A172 (cell line): ENCODE measurements at places on chromosomes 7 and 10.

DNA sequence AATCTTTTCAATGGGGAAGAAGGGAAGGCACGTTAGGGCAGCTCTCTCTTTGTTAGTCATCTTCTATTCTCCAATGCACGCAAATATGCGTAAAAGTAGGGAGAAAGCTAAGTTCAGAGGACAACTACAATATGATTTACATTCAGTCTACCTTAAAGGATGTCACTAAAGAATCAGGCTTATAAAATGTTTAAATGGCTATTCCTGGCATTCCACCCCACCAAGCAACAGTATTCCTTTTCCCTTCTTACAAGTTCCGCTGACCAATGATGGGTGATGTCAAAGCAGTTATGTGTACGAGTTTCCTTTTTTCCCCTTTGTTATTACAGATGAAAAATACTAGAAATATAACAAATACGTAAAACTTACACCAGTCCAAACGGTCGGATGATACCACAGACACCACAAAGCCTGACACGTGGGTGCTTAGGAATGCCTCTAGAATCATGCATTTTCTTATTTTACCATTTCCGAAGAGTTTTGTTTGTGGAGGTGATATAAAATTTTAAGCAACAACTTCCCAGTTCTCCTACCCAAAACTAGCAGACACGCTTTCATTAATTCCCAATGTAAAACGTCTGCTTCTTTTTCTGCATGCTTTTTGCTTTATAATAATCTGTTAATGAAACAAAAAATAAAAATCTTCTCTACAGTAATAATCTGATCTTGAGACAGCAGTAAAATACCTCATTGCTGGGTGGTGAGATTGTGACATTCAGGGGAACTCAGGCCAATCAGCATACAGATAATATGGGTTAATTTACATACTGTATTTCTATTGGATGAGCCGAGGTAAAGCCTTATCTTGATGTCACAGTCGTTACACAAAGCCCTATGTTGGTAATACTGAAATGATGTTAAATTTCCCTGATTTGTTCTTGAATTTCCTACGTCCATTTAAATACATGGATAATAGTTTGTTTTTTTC, 708 bp upstream of the GPR85 start:
- peak; percentile 89 for DNase-seq

DNA sequence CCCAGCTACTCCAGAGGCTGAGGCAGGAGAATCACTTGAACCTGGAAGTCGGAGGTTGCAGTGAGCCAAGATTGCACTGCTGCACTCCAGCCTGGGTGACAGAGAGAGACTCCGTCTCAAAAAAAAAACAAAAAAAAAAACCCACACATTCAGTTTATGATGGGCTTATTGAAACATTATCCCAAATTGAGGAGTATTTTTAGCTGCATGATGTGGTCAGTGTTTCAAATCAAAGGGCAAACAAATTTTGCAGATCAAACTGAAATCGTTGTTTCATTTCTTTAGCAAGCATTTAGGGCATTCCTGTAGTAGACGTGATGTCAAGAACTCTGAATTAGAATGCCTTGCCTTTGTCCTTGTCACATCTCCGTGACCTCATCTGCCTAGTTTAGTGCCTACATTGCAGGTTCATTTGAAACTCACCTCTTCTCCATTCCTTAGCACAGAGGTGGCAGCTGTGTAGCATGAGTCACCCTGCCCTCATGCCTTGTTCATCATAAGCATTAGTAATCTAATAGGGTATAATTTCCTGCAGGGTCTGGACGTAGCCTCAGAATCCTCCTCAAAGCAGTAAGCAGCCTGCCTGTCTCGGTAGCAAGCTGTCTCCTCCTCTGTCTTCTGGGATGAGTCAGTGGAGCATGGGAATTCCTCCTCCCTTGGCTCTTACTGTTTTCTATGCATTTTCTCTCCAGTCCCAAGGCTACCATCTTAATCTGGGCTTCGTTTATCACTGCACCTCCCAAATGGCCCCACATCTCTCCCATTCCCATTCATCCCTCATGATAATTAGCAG, 73.8 kb downstream of the CUL1 start:
- DNase-seq, result peak; percentile 97

DNA sequence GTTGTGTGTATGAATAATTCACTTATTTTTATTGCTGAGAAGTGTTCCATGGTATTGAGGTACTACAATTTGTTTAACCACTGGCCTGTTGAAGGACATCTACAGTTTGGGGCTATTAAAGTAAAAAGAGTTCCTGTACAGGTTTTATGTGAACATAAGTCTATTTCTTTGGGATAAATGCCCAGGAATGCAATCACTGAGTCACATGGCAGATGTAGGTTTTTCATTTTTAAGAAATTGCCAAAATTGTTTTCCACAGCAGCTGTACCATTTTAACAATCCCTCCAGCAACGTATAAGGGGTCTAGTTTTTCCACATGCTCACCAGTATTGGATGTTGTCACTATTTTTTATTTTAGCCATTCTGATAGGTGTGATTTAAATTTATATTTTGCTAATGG, 243.9 kb downstream of the TNS3 start:
- no peak for DNase-seq

DNA sequence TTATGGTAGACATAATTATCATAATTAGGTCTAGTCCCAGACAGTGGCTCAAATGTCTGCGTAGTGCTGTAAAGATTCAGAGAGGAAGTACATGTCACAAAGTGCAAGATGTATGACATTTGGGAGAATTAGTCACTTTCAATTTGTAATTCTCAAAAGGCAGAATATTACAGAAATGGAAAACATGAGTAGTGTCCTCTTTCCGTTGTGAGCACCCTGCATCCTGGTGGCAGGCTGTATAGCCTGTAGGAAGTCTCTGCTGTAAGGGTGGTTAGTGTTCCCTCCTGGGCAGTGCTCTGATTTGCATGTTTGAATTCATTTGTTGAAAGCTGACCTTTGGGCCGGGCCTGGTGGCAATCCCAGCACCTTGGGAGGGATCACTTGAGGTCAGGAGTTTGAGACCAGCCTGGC, 17.0 kb downstream of the CDK14 start:
- peak; percentile 82 for DNase-seq

- no peak for DNase-seq
Measured at GRCh38 chr7:82162289-82162688, 281.3 kb downstream of the CACNA2D1 start.

- peak; percentile 11 for DNase-seq
Measured at GRCh38 chr10:114453576-114453975, 49.3 kb upstream of the AFAP1L2 start.

- no peak for DNase-seq
Measured at GRCh38 chr7:102843850-102844249, 69.0 kb upstream of the LRRC17 start.

GRCh38 chr7:80450621-80451308, 61.1 kb downstream of the GNAT3 start:
- DNase-seq, result no peak

GRCh38 chr7:104883718-104884452, 130.1 kb upstream of the KMT2E start:
- DNase-seq, result peak; percentile 81

DNA sequence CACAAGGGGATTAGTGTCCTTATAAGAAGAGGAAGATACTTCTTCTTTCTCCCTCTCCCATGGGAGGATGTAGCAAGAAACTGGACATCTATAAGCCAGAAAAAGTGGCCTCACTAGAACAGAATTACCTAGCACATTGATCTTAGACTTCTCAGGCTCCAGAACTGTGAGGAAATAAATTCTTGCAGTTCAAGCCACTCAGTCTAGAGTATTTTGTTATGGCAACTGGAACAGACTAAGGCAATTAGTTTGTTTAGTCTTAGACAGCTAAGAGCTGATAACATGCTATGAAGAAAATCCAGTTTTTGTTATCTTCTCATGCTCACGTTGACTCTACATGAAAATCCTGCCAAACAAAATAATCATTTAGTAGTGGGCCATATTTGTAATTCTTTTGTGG, 627.6 kb upstream of the PHF14 start:
- DNase-seq, result no peak

GRCh38 chr10:35246770-35247343, 89.5 kb upstream of the CCNY start:
- no peak for DNase-seq

DNA sequence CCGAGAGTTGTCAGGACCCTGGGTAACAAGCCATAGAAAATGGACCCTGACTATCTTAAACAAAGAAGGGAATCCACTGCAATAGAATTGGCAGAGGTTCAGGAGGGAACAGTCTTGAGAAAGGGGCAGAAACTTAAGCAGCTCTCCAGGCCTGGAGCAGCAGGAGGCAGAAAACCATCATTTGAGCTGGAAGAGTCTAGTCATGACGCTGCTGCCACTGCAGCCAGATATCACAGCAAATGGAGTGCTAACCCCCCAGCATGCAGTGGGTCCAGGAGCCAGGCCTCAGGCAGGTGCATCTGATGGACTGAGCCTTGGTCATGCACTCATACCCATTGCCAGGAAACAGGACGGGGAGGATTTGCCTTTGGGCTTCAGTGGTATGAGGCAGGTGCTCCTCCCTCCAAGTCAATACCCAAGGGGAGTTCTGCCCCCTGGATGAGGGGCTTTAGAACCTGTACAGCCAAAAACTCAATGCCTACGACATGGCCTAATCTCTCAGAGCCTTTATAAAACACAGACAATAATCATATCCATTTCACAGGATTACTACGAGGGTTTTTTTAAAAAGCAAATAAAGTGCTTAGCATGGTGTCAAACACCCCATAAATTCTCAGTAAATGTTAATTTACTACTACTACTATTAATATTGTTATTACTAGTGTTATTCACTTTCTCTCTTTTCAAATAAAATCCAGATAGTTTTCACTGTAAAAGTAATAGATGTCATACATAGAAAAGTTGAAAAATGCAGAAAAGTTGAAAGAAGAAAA, 30.7 kb downstream of the DUSP5 start:
- DNase-seq, result no peak

DNA sequence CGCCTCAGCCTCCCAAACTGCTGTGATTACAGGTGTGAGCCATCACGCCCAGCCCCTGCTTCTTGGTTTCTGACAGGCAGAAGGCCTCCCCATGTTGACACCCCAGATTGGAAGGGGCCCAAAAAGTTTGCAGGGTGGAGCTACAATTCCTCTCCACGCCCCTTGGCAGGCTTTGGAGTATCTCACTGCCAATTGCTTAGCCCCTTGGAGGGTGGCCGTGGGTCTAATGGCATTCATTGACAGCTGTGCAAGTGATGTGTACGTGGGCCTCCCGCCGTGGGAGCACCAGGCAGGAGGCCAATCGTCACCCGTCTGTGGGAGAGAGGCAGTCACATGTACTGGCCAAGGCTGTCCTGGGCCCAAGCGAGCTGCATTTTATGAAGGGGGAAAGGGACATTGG, 73.7 kb upstream of the PPIF start:
- no peak for DNase-seq

DNA sequence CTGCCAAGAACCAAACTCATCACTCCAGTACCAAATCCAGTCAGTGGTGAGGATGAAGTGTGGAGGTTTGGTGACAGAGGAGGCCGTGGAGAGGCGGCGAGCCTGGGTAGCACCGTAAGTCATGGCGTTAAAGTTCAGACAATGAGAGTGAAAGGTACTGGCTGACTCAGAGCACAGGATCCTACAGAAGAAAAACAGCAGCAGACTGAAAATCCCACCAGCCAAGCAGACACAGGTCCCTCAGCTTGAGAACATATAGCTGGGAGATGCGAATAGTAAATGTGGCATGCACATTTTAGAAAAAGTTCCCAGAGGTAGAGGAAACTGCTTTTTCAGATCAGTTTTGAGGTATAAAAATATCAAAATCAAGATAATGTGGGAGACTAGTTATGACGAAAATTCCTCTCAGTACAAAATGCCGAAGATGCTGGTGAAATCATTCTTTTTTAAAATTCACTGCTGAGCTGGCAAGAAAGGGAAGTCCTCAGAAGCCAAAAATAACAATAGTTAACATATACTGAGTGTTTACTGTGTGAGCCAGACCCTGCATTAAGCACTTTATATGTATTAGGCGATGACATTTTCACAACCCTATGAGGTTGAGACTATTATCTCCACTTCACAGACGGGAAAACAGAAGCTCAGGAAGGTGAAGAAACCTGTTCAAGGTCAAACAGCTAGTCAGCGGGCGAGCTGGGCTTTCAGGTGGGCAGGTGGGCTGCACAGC, 20.9 kb downstream of the PARP12 start:
- DNase-seq, result no peak

DNA sequence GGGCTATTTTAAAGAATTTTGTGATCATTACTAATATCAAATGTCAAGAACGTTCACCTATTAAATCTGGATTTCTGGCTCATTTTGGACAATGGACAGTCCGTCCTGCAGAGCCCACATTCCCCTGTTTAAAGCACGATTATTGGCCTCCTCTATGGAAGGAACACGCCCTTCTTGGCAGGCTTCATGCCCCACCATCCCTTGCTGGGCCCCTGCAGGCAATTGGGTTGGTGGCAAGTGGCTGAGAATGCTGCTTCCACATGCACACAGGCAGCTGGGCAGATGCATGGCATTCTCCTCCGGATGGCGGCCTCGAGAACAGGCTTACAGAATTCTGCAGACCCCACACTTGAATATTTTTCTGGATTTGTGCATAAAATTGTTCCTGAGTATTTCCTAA, 305.8 kb upstream of the MKI67 start:
- DNase-seq, result no peak

- DNase-seq, result no peak
Measured at GRCh38 chr10:94105226-94105625, 111.5 kb downstream of the PLCE1 start.

DNA sequence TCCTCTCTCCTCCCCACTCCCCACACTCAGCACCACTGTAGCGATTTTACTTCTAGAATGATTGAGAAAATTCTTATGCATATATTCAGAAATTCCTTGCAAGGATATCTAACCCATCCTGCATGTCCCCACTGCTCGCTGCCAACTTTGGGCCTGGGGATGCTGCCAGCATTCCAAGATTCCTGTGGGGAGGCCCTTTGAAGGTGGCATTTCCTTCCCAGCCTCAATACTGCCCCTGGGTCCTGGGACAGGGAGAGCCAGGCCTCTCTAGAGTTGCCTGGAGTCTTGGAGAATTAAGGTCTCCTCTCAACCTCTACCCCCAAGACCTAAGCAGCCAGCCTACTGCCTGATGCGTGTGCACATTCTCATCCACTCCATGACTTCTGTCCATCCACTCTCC, 303.5 kb downstream of the NEBL start:
- DNase-seq, result peak; percentile 30

DNA sequence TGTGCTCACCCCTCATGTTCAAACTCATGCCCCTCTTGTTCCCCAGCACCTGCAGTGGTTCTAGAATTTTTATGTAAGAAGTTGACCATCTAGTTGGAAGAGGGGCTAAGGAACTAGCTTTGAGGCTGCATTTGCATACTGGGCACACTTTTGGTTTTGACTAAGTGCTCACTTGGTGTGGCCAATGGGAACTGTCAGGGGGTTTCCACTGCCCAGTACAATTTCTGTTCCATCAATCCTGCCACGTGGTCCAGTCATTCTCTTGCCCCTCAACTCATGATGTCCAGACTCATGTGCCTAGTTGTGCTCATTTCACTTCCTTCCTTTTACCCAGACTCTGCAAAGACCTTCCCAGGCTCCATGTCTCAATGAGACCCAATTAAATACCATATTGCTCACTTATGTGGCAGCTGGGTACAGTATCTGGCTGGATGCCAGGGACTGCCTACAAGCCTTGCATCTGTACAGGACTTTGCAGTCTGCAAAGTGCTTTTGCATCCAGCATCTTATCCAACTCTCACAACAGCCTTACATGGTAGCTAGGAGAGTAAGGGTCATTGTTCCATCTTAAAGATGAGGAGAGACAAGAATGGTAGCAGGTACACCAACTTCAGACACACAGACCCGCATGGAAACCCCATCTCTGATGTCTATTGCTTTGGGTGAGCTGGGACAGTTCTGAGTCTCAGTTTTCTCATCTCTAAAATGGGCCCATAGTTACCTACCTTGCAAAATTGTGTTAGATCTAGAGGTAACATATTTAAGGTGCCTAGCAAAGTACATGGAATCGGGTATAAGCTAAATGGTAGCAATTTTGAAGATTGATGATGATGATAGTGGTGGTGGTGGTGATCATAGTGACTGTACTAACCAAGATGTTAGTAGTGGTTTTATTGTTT, 30.1 kb upstream of the KCNMA1 start:
- DNase-seq, result no peak
